Iris pigment epithelial cell (primary cell): ENCODE measurements at places on chromosomes 1 and 21.

- DNase-seq: no peak
Measured at GRCh38 chr1:68211761-68212380, 20.5 kb downstream of the WLS start.

DNA sequence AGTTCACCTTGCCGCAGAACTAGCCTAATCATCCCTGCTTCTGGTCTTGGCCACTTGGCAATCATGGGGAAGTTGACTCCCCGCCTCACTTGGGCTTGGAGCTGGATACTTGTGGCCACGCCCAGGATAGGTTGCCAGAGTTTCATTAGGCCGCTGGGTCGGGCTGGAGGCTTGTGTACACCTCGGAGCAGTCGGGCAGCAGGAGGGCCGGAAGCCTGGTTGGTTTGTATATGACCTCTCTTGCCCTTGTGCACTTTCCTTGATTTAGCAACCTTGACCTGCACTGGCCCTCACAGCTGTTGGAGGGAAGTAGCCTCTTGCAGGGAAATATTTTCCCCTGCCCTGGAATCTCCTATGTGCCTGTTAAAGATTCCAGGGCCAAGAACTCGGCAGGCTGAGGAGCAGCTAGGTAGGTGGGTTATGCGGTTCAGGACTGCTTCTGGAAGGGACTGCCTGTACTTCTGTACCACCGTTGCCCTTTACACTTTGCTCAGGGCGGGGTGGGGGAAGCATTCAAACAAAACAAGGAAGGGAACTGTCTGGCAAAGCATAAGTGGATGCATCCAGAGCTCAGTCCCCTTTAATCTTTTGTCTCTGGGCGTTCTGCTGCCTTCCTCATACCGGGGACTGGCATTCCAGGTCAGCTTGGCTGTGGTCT is 83.5 kb downstream of the UCK2 start:
- no peak for DNase-seq

DNA sequence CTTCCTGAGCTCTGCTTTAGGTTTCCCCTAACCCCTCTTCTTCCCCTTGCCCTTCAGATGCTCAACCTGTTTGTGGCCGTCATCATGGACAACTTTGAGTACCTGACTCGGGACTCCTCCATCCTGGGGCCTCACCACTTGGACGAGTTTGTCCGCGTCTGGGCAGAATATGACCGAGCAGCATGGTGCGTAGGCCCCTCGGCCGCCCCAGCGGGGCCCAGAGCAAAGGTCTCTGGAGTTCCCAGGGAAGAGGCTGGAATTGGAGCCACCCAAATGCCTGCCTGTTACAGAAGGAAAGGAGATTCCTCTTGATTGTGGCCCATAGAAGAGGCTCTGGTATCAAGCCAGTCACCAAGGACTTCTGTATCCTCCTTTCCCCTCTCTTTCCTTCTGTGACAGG is 285.5 kb downstream of the ZNF648 start:
- no peak for DNase-seq

- DNase-seq: no peak
Measured at GRCh38 chr1:173297798-173298391, 90.8 kb upstream of the TNFSF4 start.

DNA sequence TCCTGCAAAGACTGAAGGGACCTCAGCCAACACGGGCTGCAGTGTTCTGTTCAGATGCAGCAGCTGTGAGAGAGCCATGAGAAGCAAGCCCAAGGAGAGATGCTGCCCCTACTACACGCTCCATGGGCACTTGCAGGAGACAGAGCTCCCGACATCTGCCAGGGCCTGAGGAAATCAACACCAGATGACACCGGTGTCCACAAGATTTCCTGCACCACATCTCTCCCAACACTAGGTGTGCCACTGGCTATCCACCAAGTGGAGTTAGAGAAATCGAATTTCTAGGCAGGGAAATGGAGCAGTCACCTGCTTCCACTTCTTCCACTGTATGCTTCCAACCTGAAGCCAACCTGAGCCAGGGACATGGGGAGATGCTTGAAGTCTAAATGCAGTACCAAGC is 445.3 kb downstream of the RWDD3 start:
- no peak for DNase-seq

DNA sequence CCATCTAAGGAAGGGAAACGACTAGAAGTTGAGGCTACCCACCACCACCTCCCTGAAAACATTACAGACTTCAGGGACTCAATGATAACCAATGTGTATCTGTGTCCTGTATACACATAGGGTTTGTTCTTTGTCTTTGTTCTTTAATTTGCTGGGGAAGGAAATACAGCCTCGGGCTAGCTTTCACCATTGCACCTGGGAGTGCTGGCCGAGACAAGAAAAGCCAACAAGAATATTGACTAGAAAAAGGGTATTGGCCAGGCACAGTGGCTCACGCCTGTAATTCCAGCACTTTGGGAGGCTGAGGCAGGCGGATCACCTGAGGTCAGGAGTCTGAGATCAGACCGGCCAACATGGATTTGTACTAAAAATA is 50.4 kb downstream of the MDM4 start:
- no peak for DNase-seq

- DNase-seq: no peak
Measured at GRCh38 chr1:11394592-11395245, 84.2 kb upstream of the DISP3 start.

DNA sequence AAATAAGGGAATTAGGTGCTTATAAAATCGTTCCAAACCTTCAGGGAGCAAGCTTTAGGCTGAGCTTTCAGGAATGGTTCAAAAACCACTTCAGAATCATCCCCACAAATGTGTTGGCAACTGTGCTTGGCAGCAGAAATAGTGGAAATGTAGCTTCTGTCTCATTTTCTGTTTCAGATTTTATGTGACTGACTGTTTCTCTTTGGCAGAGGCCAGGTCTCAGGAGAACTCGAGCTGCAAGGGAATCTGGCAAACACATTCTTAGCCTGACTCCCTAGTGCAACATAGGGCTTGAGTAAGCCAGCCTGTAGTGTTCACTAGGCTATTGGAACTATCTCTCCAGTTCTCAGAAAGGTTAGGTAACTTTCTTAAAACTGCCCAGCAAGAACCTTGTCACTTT is 128.6 kb downstream of the PLA2G4A start:
- no peak for DNase-seq

DNA sequence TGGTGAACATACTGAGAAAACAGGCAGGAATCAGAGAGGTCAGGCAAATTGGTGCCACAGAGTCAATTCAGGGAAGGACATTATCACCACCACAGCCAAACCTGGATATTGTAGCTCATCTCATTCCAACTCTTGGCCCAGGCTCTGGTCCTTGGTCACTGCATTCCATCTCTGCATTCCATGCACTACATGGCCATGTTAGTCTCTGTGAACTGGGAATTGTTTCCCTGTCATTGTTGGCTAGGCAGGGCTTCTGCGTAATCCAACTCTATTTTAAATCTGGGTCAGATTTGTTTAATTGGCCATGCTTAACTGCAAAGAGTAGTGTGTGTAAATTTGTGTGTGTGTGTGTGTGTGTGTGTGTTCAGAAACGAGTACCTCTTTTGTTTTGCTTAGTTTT is 837.6 kb upstream of the ADAMTS5 start:
- no peak for DNase-seq

- DNase-seq: no peak
Measured at GRCh38 chr1:57198912-57199311, 224.9 kb downstream of the DAB1 start.

DNA sequence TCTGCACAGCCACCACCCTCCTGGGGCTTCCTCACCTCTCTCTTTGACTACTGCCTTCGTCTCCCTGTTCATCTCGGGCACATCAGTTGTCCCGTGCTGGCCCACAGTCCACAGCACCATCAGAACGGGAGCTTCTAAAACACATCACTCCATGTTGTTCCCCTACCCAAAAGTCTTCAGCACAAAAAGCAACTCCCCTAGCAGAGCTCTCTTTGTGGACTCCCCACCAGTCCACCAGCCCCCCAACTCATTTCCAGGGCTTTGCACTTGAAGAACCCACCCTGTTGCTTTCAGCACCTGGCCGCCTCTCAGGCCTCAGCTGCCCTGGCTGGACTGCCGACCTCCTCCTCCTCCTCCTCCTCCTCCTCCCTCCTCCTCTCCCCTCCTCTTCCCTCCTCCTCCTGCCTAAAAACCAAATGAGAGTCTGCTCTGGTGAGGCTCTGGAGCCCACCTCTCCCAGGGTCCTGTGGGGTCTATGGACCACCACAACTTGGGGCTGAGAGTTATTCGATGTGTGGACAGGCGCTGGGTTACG is 251.2 kb upstream of the VAMP3 start:
- no peak for DNase-seq

- DNase-seq: peak; percentile 31
Measured at GRCh38 chr1:62437273-62437940, 558 bp downstream of the USP1 start.

GRCh38 chr1:31936278-31936980 is 1.7 kb downstream of the PTP4A2 start:
- peak; percentile 39 for DNase-seq

GRCh38 chr1:154095456-154096060 is 59.3 kb downstream of the NUP210L start:
- DNase-seq: no peak

GRCh38 chr1:86650065-86650464 is 54.3 kb upstream of the SH3GLB1 start:
- DNase-seq: no peak

DNA sequence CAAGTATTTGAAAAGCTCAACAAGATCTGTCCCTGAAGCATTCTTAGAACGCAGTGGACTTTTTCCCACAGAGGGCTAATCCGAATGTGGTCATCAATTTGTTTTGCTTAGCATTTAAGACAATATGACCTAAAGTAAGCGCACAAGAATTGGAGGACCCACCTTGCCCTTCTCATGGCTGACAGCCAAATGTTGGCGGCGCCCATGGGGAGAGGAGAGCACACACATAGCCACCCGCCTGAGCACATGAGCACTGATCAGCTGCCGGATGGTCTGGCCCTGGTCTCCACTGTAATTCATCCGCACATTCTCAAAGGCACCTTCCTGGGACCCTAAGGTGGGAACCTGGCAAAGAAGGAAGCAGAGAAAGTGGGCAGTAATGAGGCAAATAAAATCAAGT is 52.4 kb downstream of the UBR4 start:
- DNase-seq: peak; percentile 34

DNA sequence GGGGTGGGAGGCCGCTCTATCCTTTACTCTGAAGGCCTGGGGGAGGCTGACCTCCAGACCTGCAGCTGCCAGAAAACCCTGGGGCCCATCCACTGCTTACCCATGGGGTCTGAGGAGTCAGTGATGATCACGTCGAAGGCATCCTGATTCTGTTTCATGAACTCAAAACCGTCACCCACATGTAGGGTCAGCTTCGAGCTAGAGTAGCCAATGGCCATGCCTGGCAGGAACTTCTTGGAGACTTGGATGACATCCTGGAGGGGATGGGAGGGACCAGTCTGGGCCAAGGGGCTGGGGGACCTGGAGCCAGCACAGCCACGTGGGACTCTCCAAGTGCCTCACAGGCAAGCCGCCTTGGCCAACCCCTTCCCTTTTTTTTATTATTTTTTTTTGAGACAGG is 3.3 kb downstream of the SRM start:
- DNase-seq: no peak

DNA sequence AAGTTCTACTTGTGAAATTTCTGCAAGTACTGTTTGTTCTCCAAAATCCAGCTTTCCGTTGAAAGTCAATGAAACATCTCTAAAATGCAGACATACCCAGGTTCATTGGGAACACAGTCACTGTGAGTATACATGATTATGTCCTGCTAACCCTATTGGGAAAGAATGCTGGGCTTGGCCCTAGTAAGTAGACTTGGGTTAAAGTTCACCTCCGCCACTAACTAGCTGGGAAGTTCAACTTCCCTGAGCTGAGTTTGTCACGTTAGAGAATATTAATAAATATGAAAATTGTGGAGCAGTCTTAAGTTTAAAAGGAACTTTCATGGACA is 10.5 kb upstream of the PGD start:
- DNase-seq: no peak

- no peak for DNase-seq
Measured at GRCh38 chr1:117215019-117215418, 4.3 kb upstream of the VTCN1 start.

DNA sequence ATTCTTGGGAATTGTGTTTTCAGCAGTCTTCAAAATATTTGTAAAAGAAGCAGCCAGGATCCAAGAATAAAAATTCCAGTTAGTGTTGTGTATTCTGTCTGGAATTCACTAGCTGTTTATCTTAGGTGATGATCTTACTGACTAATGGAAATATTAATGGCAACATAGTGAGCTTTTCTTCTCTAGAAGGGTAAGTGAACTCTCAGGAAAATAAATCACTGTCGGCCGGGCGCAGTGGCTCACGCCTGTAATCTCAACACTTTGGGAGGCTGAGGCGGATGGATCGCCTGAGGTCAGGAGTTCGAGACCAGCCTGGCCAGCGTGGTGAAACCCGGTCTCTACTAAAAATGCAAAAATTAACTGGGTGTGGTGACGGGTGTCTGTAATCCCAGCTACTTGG is 87.4 kb upstream of the KIF1B start:
- peak; percentile 73 for DNase-seq

DNA sequence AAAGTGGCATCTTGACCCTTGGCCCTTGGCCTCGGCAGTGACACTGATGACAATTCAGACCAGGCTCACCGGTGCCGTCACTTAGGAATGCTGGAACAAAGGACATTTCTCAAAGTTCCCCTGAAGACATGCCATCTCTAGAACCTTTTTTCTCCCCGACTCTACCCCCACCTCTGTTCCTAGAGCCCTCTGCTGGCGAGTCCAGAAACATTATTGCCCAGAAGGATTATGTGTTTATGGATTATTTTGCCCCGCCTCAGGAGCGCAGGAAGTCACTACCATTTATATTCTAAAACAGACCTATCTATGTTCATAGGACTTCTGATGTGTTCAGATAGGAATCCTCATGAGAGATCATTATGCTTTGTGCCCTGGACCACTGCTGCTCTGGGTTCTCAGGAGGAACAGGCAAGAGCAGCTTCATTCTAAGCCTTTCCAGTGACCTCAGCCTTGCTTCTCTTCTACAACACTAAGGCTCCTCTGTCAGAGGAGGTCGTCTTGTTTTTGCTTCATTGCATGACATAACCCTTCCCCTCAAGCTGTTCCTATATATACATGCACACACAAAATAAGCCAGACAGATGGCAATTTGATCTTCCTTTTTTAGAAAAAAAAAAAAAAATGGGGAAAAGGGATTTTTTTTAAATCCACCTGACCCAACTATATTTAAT is 12.4 kb upstream of the SHISA4 start:
- DNase-seq: no peak
